Endodermal cell (in vitro differentiated cells): ENCODE measurements at places on chromosomes 1 and 21. TPM values are rescaled to one million over a fixed set of nuclear protein-coding genes. Genes with fewer than 3 reads are reported as not detected.
A peak's percentile ranks its signal among the peaks of the same experiment; 100 is the strongest.

DNA sequence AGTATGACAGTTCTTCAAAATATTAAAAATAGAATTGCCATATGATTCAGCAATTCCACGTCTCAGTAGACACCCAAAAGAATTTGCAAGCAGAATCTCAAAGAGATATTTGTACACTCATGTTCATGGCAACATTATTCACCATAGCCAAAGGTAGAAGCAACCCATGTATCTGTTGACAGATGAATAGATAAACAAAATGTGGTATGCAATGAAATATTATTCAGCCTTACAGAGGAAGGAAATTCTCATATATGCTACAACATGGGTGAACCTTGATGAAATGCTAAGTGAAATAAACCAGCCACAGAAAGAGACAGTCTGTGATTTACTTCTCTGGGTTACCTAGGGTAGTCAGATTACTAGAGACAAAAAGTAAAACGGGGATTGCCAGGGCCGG is 47.0 kb downstream of the NAV1 start:
- no peak for DNase-seq

Gene RTCA
- 46.0 and 46.5 TPM in 2 replicates for total RNA-seq

DNA sequence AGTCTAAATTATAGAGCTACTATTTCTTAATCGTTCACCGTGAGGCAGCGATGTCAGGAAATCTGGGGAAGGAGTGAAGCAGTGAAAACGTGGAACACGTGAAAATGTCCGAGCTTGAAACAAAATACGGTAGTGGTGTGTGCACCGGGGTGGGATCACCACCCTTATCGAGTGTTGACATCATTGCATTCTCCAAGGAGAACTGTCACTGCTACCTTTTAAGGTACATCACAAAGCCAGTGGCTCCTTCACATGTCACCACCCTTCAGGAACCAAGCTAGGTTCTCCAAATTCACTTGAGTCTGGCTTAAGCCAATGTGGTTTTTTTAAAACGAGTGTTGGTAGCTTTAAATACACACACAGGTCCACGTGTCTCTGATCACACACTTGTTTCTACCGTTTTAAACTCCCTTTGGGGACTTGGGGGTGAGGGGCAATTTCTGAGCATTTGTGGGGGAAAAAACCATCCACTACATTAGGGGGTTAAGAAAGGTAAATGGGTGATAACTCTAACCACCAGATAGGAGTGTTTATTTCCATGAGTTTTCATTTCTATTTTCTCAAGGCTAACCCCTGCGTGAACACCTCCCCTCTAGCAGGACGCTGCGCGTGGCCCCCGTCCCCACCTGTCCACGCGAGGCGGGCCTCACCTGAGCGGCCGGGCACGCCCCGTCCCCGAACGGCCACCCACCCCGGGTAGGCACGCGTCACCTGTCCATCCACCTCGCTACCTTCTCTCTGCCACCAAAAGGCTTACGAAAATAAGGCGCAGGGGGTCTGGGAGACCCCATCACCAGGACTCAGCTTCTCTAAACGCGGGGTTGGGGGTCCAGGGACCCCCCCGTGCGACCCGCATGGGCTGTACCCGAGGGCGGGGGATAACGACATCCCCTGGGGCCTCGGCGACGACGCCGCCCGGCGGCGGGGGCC is 978 bp downstream of the PRDM15 start:
- DNase-seq = peak; percentile 73

DNA sequence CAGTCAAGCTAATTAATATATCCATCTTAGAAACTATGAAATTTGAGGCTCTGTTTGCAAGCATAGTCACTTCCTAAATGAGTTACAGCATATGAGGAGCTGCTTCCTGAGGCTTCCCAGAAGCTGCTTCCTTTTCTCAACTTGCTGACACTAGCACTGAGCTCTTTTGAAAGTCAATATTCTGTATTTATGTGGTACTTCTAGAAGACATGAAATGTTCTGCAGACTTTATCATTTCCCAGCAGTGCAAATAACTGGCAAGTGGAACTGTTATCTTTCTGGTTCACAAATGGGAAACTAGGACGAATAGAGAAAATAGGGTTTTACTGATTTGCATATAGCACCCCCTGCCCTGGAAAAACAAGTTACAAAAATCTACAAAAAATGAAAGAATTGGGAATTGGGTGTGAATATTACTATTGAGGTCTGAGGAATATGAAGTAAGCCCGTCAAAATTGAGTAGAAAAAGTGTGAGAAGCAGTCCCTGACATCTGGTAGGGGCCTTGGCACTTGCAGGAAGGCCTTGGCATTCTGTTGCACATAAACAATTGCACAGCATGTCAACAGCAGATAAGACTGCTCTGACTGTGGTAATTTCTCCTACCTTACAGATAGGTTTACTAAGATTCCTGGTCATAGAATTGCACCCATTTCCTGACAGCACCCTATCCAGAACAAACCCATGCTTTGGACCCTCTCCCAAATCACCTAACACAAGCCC is 7.1 kb downstream of the GIPC2 start:
- no peak for DNase-seq

DNA sequence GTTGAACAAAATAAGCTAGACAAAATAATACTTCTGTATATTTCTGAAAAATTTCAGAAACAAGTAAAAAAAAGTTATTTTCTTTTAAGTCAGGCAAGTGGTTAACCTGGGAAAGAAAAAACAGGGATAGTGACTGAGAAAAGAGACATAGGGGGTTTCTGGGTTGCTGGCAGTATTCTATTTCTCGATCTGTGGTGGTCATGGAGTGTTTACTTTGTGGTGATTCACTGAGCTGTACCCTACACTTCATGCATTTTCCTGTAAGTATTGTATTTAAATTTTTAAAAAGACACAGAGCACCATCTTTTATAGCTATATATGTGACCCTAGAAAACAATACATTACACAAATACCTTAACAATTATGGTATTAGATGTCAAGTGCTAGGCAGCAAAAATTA is 58.2 kb downstream of the ZNF644 start:
- no peak for DNase-seq

DNA sequence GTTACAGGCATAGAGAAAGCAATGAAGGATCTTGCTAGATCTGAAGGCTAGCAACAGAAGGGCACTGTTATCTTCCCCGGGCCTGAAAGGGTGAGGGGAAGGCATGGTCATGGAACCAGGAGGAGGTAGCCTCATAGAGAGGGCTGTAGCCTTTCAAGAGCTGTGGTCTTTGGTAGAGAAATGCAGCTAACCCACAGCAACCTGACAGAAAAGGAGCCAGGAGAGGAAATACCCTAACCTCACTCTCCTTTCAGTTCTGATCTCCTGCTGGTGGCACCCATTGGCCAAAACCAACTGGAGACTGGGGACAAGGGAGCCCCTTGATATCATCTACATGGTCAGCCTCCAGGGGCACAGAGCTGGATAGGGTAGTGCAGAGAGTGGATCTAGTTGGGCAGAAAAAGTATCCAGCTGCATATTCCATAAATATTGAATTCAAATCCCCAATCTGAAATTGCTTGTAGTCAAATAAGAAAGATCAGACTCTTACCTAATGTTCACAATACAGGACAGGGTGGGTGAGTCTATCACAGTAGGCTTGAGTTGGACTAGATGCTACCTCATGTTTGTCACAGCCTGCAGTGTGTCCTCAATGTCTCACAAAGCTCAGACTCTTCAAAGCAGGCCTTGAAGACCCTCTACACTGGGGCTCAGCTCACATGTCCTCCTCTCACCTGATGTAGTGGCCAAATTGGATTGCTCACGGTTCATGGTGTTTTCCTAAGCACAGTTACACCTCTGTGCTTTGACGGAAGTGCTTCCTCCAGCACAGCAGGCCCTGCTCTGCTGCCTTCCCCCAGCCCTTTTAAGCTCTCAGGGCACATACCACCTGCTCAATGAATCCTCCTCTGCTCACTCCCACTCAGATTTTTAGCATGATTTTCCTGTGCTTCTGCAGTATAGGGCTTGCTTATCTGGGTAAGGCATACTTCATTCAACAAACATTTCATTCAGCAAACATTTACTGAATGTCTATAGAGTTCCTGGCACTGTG is 74.1 kb upstream of the JUN start:
- no peak for DNase-seq
